NCI-H2171 treated with DMSO at 0.1 percent for 48 hours (cell line): ENCODE measurements at places on chromosomes 3 and 15.

DNA sequence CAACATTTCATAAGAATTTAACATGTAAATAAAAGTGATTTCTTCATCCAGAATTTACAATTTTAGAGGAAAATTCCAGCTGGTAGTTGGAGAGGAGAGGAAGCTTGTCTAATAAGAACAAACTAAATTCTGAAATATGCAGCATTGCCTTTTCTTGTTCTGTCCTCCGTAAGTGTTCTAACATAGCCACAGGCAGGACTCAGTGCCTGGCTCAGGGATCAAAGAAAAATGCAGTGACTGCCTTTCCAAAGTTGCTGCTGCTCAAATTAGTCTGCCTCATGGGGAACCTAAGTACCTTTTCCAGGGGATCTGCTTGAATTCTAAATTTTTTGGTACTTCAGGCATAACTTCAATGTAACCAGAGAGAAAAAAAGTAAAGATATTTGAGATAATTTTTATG lies 713.0 kb upstream of the CADM2 start:
- no peak for DNase-seq

DNA sequence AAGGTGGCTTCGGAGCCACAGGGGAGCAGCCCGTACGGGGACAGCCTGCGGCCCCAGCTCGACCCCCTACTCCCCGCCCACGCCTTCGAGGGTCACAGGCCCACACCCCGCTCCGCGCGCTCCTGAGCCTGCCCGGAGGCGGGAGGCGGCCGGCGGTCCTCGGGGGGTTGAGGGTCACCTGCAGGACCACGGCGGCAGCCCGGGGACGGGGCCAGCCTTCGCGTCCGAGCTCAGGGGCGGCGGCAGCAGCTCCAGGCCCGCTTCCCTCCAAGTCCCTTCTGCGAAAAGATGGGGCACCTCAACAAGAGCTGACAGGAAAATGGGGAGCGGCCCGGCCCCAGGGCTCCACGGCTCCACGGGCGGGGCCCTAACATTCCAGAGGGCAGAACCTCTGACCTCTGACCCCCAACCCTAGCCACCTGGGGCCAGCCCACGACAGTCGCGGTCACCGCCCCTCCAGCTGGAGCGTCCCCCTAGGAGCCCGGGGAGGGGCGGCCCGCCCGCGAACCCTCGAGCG lies 428 bp downstream of the LYSMD4 start:
- DNase-seq = no peak

GRCh38 chr15:72809329-72809728 lies 25.8 kb upstream of the ADPGK start:
- DNase-seq = no peak

- DNase-seq = no peak
Measured at GRCh38 chr15:55250392-55250791, 39.2 kb downstream of the RAB27A start.

GRCh38 chr3:142275856-142276255 lies 50.5 kb upstream of the GK5 start:
- DNase-seq = no peak

DNA sequence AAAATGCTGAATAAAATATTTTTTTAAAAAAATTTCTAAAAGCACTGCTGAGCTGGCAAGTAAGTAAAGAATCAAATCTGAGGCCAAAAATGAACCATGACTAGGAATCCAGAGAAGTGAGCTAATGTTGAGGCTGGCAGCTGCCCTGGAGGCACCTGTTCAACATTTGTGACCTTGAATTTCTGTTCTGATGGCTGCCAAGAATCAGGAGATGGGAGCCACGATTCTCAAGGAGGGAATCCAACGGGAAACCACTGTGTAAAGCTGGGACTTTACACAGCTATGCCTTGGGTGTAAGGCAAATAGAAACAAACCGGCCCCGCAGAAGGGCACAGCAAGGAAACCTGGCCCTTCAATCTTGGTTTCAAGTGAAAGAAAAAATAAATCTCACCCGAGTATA lies 22.7 kb downstream of the HEG1 start:
- DNase-seq = no peak

- no peak for DNase-seq
Measured at GRCh38 chr15:41795996-41796856, 21.9 kb downstream of the MAPKBP1 start.

DNA sequence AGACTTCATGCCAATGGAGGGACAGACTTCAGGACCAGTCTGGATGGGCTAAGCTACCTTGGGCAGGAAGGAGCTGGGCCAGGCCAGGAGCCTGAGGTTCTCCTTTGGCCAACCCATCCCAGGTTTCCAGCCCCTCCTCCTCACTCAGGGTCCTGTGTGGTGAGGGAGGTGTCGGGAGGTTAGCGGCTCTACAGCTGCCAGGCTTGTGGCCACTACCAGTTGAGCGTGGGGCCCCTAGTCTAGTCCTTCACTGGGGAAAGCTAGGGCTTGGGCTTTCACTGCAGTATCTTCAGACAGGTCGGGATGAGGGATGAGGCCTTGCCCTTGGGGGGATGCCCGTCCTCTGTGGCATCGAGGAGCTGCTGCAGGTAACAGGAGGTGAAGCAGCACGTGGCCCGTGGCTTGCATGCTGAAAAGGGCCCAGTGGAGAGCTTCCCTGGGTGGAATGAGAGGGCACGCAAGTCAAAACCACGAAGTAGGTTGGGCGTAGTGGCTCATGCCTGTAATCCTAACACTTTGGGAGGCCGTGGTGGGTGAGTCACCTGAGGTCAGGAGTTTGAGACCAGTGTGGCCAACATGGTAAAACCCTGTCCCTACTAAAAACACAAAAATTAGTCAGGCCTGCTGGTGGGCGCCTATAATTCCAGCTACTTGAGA lies 8.5 kb upstream of the FANCD2 start:
- no peak for DNase-seq

DNA sequence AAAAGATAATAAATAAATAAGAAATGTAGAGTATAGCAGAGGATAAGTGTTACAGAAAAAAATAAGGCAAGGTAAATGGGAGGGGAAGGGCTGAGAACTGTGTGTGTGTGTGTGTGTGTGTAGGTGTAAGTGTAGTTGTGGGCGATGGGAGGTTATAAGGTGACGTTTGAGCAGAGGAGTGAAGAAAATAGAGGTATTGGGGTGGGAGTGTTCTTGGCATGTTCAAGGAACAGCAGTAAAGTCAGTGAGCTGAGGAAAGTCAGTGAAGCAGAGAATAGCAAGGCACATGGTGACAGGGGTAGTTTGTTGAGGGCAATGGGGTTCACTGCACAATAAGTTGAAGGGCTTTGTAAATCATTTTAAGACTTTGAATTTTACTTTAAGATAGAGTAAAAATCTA lies 30.9 kb upstream of the ZNF148 start:
- DNase-seq = no peak

GRCh38 chr3:18246336-18247060 lies 178.6 kb downstream of the SATB1 start:
- peak; percentile 49 for DNase-seq

DNA sequence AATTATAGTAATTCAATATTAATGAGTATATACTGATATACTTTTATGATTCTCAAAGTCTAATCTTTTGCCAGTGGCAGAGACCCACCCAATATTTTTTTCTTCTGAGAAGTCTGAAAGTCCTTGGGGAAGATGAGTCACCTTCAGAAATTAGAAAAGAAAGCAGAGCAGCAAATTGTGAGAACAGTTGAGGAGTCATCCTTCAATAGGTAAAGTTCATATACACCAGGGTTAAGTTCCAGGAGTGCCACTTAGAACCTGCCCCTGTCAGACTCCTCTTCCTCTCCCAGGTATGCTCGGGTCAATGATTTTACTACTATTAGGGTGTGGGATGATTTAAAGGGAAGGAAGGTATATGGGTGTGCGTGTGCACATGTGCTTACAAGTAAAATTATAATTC lies 7.1 kb downstream of the CLRN1 start:
- no peak for DNase-seq

- peak; percentile 21 for DNase-seq
Measured at GRCh38 chr3:131543714-131544113, 40.9 kb upstream of the MRPL3 start.

DNA sequence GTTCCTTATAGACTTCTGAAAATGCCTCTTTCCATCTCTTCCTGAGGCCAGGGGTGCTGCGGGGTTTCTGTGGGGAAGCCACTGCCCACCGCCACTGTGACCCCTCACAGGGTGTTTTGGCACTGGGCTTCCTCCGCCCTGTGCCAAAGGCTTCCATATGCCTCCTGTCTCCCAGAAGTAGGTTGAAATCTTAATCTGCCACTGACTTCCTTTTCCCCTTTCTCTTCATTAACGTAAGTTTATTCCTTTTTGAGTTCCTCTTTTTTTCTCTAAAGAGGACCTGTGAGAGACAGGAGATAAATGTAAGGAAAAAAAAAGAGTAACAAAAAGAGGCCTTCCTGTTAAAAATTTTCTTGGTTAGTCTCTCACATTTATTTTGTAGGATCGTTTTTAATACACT lies 220.5 kb downstream of the CTNNB1 start:
- DNase-seq = no peak

DNA sequence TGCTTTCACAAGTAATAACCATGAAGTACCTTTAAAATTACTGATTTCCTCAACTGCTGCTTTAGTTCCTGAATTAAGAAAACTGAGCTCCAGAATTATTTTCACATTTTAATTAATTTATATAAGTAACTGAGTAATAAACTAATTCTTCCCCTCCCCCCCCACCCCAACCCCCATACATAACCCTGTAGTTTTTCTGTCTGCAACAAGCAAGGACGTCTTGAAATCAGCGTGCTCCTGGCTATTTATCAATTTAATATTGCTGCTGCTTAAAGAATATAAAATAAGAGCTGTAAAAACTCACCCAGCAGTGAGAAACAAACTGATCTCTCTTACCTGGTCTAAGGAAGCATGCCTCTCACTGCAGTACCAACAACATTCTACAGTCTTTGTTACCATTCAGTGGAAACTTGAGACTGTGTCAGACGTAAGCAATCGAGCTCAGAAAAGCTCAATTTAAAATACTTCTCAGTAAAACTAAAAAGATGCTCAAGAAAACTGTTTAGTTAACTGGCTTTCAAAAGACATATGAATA lies 121.0 kb downstream of the TFDP2 start:
- peak; percentile 81 for DNase-seq

DNA sequence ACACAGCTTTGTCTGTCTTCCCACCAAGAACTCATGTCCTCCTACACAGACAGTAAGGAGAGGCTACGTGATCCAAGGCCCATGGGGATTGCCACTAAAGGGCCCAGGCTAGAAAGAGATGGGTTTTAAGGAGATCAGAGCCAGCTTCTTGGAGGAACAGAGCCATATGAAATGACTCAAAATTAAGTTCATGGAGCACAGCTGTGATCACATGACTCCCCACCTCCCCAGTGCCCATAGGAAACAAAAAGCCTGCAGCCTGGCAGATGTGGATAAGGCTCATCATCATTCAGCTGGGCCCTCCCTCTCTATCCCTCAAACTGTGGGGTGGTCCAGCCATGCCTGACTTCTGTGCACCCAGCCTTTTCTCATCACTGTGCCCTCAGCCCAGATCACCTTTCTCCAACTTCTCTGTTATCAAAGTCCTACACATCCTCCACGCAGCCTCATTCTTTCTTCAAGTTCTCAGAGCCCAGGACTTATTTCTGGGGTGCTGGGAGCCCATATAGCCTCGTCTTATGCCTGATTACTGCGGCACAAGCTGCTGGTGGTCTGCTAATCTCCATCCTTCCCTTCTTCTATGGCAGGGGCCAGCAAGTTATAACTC lies 137.6 kb downstream of the SMAD6 start:
- no peak for DNase-seq

GRCh38 chr15:69751566-69751965 lies 298.9 kb downstream of the RPLP1 start:
- no peak for DNase-seq
